ENCODE measurements at places on chromosomes 11 and 22.

DNA sequence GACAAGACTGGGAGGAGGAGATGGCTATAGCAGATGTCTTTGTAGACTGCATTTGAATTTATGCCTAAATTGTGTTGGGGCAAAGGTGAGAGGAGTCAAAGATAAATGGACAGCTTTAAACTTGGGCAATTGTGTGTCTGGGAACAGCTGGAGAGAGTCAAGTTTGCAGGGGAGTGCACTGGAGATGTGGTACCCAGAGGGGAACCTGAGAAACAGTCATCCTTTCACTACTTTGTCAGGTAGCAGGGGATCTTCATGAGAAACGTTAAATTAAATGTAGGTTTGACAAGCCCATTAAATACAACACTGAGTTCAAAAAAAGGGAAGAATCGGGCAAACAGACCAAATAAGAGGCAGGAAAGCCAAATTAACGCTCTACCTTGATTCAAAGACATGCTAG is 277.7 kb downstream of the OPCML start:
- DNase-seq, result no peak

GRCh38 chr11:35593143-35593542 is 25.1 kb upstream of the FJX1 start:
- DNase-seq, result no peak

GRCh38 chr11:111632516-111633220 is 30.4 kb downstream of the SIK2 start:
- no peak for DNase-seq

DNA sequence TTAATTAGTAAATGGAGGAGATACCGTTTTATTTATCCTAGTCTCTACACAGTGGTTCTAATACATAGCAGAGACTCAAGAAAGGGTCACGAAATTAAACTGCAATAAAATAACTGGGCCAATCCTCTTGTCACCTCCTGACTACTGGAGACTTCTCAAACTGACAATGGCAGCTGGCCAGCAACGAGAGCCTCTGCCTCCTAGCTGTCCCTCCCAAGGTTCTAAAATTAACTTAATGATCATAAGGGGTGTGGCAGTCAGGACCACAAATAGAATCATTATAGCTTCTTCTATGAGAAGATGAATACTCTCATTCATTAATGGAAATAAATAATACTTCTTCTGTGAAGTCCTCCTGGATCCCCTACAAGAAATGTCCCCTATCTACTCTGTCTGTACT is 63.8 kb upstream of the APOA1 start:
- peak; percentile 78 for DNase-seq

DNA sequence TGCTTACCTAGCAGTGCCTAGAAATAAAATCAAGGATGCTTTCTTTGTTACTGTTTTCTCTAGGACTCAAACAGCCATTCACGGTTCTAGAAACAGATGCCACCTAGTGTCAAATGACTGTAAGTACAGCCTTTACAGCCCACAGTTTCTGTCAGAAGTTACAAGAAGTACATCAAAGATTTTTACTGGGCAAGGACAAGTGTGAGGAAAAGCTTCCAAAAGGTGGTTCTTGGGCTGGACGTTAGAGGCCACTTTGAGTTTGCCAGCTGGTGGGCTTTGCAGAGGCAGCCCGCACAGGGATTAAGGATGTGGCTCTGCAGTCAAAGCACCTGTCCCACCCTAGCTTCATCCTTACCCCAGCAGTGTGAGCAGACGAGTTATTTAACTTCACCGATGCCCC is 6.9 kb downstream of the KMT5B start:
- DNase-seq, result no peak

GRCh38 chr22:38429499-38430068 is 25.4 kb downstream of the KCNJ4 start:
- no peak for DNase-seq

- no peak for DNase-seq
These were observed 348.5 kb downstream of the TBC1D22A start for GRCh38 chr22:47110817-47111443.

DNA sequence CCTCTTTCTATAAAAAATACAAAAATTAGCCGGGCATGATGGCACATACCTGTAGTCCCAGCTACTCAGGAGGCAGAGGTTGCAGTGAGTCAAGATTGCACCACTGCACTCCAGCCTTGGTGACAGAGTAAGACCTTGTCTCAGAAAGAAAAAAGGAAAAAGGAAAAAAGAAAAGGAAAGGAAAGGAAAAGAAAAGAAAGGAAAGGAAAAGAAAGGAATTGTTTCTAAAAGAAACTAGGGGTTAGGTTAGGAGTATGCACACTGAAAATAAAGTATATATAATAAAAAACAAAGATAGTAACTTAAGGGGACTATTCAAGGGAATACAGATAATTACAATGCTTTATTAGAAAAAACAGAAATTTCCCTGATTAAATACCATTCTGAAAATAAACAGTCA is 50.9 kb downstream of the TTC28 start:
- DNase-seq, result no peak

DNA sequence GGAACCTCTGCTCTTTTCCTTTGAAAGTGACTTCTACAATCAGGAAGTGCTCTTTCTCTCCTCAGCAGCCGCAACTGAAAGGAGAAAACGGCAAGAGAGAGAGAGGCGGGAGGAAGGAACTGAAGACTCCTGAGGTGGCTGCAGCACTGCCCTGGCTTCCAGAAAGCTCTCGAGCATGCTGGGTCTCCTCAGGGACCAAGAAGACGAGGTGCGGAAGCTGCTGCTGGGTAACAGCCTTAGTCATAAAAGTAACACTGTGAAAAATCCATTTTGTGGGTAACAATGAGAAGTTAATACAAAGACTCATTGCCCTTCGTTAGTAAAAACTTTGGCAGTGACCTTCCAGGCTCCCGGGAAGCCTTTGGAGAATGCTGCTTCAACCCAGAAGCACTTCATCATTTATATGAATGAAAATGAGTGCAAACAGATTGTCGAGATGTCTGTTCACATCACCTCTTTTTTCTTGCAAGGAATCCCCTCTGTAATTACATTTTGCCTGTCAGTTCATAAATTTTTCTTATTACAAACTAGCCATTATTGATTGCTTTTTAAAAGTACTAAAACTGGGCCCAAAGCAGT is 473.4 kb downstream of the SOX6 start:
- DNase-seq, result no peak

- no peak for DNase-seq
These were observed 1259.6 kb upstream of the TENM4 start for GRCh38 chr11:80700386-80700785.

GRCh38 chr11:37710031-37710430 is 1112.0 kb upstream of the RAG2 start:
- DNase-seq, result no peak

DNA sequence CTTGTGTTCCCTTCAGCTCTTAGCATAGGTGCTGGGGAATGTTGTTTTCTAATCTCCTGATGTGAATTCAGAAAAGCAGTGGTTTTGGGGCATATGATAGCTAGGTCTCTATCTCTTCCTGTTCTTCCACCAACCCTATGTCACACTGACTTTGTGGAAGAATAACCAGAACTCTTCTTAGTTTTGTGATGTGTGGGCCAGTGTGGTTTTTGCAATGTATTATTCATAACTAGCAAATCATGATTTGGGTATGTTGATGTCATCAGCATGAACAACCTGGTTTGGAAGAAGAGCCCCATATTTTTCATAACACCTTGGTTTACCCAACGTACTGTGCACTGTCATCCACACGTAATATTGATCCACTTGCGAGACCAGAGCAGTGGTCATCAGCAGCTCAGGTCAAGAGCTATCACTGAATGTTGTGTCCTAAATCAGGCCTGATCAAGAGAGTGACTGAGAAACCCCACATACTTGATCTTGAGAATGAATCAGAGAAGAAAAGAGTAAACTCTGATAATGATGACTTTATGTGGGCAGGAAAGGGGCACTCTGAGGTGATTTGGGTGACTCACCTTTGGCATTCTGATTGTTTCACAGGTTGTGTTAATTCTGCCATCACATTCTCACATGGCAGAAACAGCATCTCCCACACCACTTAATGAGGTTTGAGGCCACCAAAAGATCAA is 19.4 kb upstream of the MS4A6E start:
- DNase-seq, result no peak

- no peak for DNase-seq
These were observed 228.2 kb upstream of the ZC3H12C start for GRCh38 chr11:109864834-109865547.

DNA sequence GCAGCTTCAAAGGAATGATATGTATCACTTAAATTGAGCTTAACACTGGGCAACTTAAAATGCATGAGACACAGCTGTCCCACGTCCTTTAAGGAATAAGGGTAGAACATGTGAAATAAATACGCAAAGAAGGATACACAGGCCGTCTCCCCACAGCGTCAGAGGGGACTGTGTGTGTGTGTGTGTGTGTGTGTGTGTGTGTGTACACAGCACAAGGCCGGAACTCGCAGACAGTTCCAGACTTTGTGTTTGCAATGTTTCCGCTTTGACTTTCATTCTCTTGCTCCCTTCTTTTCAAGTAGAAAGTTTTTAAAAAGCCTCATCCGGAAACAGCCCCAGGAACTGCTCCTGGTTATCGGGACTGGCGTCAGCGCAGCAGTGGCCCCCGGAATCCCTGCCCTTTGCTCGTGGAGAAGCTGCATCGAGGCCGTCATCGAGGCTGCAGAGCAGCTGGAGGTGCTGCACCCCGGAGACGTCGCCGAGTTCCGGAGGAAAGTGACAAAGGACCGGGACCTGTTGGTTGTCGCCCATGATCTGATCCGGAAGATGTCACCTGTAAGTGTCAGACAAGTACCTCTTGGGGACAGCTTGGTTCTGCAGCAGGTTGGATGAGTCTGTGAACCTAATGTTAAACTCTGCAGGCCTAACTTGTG is 13.3 kb downstream of the FAM118A start:
- DNase-seq, result no peak

GRCh38 chr11:65919573-65920371 is 546 bp downstream of the DRAP1 start:
- peak; percentile 23 for DNase-seq

DNA sequence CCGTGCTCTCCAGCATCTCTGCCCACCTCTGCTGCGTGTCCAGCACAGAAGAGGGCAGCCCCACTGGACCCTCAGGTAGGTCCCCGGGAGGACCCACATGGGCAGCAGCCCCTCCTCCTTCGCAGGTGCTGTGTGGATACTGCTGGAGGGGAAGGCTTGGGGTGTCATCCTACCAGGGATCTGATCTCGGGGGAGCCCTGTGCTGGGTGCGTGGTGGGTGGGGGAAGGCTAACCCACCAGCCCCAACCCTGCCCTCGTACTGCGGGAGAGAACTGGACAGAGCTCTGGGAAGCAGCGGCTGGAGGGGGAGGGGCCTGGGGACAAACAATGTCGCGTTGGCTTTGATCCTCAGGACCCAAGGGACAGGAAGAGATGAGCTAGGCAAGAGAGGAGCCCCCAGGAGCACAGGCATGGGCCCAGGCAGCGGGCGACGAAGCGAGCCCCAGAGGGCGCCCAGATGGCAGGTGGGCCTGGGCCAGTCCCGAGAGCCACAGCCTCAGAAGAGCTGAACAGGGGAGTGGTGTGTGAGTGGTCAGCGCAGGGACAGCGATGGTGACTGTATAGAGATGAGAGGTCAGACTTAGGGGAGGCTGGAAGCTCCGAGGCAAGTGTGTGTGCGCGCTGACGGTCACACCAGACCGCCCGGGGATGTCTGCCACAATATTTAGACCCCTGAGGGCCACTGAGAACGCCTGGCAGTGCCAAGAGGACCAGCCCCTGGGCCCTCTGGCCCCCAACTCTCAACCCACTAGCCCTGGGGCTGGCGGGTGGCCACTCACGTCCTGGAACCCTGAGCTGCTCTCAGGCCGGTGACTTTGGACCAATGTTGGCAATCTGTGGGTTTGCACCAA is 1.4 kb upstream of the PIM3 start:
- peak; percentile 32 for DNase-seq

DNA sequence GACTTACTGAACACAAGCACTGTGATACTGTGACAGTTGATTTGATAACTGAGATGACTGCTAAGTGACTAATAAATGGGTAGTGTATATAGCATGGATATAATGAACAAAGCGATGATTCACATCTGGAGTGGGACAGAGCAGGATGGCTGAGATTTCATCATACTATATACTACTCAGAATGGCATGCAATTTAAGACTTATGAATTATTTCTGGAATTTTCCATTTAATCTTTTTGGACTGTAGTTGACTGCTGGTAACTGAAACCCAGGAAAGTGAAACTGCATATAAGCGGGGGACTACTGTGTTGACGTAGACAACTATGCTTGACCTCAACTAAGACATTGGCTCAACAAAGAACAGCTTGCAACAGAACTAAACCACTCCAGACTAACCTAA is 20.0 kb upstream of the NUCB2 start:
- no peak for DNase-seq

- no peak for DNase-seq
These were observed 128.3 kb downstream of the NAV2 start for GRCh38 chr11:19840961-19841360.

DNA sequence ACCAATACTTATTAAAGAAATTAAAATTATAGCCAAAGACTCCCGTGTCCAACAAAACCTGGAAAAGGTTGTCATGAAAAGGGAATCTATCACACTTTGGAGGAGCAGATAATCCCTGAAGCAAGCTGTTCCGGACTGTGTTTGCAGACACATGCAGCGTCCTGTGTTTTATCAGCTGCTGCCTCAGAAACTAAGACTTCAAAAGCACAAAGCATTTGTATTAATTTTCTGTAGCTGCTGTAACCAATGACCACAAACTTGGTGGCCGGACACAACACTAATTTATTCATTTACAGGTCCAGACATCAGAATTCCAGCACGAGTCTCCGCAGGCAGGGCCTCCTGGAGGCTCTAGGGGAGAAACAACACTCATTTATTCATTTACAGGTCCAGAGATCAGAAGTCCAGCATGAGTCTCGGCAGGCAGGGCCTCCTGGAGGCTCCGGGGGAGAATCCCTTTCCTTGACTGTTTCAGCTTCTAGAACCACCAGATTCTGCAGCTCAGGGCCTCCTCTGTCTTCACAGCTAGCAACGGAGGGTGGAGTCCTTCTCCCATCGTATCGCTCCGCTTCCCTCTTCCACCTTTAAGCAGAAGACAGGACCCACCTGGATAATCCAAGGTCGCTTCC is 465.3 kb downstream of the BRD1 start:
- DNase-seq, result no peak

GRCh38 chr22:17773606-17774205 is 563 bp downstream of the BID start:
- DNase-seq, result no peak

GRCh38 chr11:34680918-34681586 is 60.2 kb downstream of the EHF start:
- no peak for DNase-seq

GRCh38 chr11:40166892-40167291 is 1292.6 kb downstream of the LRRC4C start:
- DNase-seq, result no peak

DNA sequence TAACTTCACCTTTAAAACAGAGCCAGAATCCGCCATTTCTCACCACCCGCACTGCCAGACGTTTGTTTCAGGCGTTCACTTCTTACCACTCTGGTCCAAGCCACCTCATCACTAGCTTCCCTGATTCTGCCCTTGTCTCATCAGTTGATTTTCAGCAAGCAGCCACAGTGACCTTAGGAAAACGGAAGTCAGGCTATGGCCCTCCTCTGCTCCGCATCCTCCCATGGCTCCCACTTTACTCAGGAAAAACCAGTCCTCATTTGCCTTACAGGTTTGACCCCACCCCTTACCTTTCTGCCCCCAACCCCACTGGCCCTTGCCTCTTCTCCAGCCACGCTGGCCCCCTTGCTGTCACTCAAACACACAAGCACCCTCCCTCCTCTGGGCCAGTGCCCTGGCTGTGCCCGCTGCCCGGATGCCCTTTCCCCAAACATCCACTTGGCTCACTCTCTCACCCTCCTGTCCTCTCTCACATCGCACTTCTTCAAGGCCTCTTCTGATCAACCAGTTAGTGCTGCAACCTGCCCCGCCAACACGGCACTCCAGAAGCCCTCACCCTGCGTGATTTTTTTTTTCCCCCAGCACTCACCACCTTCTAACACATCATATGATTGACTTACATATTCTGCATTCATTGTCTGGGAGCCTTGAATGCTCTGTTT is 18.9 kb downstream of the TPST2 start:
- DNase-seq, result no peak

All from gastrocnemius medialis (tissue), 4 donors.